ENCODE measurements at places on chromosomes 3 and 15.

- no peak for DNase-seq
Measured at GRCh38 chr3:175150812-175151401, 291.8 kb downstream of the NAALADL2 start.

GRCh38 chr3:147736226-147736625 lies 327.1 kb downstream of the ZIC1 start:
- no peak for DNase-seq

GRCh38 chr15:68986322-68986721 lies 28.2 kb upstream of the NOX5 start:
- DNase-seq: no peak

- no peak for DNase-seq
Measured at GRCh38 chr15:62337934-62338333, 172.8 kb upstream of the C2CD4B start.

GRCh38 chr3:108527109-108527508 lies 16.7 kb upstream of the MYH15 start:
- DNase-seq: no peak

DNA sequence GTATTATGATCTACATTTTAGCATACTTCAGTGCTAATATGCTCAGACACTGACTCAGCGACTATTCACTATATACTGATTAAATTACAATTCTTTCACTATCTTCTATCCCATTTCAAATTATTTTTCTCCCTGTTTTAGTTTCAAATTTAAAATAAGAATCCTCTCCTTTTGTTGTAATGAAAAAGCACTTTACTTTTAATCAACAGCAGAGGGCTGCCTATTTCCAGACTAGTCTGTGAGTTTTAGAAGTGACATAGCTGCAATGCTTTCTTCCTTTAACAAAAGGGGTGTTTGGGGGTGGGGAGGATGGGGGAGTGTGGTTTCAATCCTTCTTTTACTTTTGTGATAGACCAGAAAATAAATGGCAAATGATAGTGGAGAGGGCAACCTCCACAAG lies 2.4 kb downstream of the NEDD4 start:
- DNase-seq: no peak

GRCh38 chr3:185200639-185201038 lies 47.8 kb upstream of the C3orf70 start:
- DNase-seq: peak; percentile 40

- DNase-seq: no peak
Measured at GRCh38 chr3:190192087-190192486, 71.4 kb upstream of the P3H2 start.

- peak; percentile 61 for DNase-seq
Measured at GRCh38 chr3:72031581-72031980, 246.6 kb upstream of the PROK2 start.

DNA sequence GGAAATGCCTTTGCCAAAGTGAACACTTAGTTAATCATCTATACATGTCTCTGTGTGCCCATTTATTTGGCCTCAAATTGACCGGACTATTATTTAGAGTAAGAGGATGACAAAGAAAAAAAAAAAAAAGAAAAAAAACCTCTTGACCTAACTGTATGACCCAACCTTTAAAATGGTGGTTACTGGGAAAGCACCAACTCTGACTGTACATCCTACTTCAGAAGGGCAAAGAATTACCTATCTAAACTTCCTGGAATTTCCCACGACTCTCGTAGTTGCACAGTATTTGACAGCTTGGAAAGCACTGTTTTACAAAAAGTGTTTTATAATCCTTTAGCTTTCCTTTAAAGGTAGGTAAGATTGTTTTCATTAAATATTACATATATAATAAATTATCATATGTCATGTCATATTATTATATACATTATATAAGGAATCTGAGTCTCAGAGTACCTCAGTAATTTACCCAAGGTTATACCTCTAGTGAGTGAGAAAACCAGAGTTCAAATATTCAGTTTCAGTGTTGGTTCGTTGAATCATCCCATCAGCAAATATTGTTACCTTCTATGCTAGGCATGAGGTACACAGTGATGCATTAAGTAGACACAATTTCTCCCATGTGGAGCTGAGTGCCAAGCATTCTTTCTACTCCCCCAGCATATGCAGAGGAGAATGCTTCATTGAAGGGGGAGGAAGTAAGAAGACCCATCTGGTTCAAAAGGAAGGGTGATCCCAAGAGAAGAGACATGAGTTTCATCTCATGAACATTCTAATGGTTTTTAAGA lies 5.0 kb downstream of the BCL2A1 start:
- DNase-seq: no peak

DNA sequence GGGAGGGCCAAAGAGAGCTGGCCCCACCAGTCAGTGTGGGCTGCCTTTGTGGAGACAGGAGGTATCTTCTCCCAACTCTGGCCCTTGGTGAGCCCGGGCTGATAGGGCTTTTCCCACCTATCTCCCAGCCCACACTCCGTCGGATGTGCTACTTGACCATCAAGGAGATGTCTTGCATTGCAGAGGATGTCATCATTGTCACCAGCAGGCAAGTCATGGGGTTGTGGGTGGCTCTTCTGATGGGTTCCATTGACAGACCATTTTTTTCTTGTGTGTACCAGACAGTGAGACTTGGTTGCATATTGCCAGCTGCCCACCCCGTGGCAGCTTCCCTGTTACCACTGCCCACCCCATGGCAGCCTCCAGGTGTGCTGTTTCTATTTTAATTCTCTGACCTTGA lies 3.3 kb downstream of the COPG1 start:
- no peak for DNase-seq

GRCh38 chr15:86432861-86433260 lies 353.2 kb downstream of the AGBL1 start:
- no peak for DNase-seq

- DNase-seq: no peak
Measured at GRCh38 chr3:101828691-101829436, 20.4 kb upstream of the NFKBIZ start.

DNA sequence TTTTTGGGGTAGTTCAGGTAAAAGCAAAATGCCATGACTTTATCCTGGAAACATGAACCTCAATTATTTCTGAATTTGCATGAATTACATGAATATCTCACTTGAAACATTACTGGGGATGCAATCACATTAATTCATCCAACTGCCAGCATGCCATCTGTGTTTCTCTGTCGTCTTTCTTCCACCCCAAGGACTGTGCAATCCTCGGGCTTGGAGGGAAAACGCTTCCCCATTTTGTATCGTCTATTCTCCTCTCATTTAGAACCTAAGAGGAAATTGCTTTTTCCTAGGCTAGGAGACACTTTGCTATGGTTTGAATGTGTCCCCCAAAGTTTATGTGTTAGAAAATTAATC lies 109.4 kb downstream of the SQOR start:
- no peak for DNase-seq

DNA sequence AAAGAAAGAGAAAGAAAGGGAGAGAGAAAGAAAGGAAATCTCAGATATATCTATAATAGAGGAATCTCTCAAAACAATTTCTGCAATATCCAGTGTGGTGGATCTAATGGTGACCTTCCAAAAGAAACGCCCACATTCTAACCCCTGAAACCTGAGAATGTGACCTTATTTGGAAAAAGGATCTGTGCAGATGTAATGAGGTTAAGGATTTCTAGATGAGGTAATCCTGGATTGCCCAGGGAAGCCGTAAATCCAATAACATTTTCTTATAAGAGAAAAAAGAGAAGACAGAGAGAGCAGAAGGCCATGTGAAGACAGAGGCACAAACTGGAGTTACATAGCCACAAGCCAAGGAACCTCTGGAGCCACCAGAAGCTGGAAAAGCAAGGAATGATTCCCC lies 307.6 kb downstream of the ZBTB20 start:
- no peak for DNase-seq

DNA sequence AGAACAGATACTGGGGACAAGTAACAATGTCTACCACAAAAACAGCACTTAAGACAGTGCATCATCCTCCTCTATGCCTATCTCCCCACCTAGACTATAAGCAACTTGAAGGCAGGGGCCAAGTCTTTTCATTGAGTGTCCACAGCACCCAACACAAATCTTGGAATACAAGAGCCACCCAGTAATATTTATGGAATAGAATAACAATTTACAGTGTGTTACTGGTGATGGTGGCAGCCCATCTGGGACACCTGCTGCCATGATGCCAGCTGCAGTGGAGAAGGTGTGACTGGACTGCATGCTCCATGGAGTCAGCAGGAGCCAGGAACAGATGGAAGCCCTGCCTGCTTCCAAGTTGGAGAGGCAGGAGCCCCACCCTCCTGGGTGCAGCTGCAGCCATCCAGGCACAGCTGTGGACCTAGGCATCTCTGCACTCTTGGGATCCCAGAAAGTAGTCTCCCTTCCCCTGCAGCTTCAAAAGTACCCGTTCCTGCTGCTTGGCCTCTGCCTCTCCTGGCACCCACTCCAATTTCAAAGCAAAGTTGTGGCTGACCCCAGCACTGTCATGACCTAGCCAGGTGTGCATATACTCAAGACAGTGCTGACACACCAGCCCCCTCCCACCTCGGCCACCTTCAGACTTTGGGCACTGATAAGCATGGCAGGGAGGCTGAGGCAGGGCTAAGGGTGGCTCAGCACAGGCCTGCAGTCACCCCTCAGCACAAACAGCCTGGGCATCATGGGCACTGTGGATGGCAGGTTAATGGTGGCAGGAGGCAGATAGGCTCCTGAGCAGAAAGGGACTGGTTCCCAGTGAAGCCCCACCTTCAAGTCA lies 94.5 kb downstream of the TPRA1 start:
- no peak for DNase-seq
